ENCODE measurements at places on chromosomes 1 and 21.

DNA sequence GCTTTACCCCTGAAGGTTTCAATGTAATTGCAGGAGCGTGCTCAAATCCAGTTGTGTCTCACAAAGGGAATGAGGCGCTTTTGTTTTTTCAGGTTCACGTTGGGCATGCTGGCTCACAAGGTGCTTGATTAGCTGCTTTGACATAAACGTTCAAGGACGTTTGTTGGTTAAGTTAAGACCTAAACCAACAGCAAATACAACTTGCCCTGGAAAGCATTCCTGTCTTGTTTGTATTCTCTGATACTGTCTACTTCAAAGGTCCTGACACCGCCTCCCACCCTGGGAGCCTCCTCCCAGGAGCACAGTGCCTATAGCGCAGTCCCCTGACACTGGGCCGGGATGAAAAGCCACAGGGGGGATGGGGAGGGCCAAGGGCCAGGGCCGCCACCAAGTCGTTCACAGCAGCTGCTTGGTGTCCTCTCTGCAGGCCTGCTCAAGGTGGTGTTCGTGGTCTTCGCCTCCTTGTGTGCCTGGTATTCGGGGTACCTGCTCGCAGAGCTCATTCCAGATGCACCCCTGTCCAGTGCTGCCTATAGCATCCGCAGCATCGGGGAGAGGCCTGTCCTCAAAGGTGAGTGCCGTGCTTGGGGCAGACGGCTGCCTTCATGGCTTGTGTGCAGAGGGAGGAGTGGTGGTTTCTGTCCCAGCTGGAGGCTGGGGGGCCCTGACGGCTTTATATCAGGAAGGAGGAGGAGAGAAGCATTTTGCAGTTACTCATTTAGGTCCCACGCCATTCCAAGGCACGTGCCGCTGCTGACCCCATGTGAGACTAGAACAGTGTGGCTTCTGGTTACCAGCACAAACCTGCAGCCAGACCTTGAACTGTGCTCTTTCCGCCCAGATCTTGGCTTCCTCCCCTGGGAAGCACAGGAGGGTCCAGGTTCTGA lies 6.1 kb downstream of the FAM3B start:
- DNase-seq, result no peak

DNA sequence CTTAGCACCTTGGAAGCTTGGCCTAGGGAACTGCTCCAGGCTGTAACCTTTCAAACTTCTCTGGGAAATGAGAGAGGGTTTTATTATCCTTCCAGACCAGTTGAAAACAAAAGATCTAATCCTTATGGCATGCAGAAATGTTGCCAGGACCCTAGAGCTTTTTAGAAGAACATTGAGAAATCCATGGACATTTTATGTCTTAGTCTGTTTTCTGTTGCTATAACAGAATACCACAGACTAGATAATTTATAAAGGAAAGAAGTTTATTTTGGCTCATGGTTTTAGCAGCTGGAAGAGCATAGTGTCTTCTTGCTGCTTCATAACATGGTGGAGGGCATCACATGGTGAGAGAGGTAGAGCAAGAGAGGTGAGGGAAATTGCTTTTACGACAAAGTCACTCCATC lies 25.8 kb downstream of the OSBPL9 start:
- DNase-seq, result no peak

DNA sequence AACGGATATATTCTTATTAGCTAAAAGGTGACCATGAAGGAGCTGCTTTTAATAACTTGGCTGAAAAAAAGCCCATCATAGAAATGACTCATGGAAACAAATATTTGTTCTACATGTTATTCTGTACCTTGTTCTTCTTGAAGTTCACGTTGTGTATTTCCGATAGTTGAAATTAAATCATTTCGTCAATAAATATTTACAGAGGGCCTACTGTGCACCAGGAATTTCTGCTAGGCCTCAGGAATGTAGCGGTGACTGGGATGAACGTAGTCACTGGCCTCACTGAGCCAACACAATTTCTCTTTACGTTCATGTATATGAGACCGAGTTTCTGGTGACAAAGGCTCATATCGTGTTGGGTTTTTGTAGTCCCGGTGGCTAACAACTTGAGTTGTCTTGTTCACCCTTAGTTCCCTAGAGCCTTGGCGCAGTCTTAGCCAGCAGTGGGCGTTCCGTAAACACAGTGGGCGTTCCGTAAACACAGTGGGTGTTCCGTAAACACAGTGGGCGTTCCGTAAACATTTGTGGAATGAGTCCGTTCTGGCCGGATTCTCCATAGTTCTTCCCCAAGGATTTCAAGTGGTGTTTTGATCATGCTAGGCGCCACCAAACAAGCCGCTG lies 53.2 kb upstream of the VAMP3 start:
- DNase-seq, result no peak

- DNase-seq, result no peak
Observed at GRCh38 chr1:151553659-151554058, 13.6 kb downstream of the TUFT1 start.

All from posterior cingulate gyrus (tissue), 11 donors.